ENCODE measurements at places on chromosomes 5 and 9.

- DNase-seq: no peak
Measured at GRCh38 chr5:170087168-170087817, 18.4 kb upstream of the FOXI1 start.

- DNase-seq: no peak
Measured at GRCh38 chr5:16809010-16809394, 127.1 kb downstream of the MYO10 start.

GRCh38 chr9:125797930-125798329, 50.8 kb downstream of the PBX3 start:
- DNase-seq: no peak

GRCh38 chr5:108578791-108579190, 168.9 kb upstream of the FER start:
- no peak for DNase-seq

DNA sequence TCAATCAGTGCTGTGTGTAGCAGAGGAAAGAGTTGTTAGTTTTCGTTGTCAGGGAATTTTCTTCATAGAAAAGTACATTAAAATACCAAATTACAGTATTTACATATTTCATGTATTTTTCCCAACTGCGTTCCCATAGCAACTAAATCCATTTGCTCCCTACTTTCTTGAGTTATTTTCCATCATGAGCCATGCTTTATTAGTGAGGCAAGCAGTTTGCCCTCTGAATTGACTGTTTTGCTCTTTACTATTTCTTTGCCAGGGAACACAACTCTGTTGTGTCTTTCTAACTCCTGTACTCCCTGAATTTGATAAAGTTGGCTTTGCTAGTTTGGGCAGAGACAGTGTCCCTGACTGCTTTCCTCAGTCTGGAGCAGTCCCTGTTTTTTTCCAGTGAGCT, 276.2 kb upstream of the SLC30A5 start:
- no peak for DNase-seq

- DNase-seq: no peak
Measured at GRCh38 chr9:33354651-33355211, 47.6 kb downstream of the AQP7 start.

GRCh38 chr5:151005950-151006576, 14.3 kb upstream of the GPX3 start:
- DNase-seq: peak; percentile 2

- no peak for DNase-seq
Measured at GRCh38 chr5:123150089-123150488, 61.0 kb downstream of the PRDM6 start.

GRCh38 chr5:32839106-32839505, 128.0 kb downstream of the NPR3 start:
- DNase-seq: no peak

DNA sequence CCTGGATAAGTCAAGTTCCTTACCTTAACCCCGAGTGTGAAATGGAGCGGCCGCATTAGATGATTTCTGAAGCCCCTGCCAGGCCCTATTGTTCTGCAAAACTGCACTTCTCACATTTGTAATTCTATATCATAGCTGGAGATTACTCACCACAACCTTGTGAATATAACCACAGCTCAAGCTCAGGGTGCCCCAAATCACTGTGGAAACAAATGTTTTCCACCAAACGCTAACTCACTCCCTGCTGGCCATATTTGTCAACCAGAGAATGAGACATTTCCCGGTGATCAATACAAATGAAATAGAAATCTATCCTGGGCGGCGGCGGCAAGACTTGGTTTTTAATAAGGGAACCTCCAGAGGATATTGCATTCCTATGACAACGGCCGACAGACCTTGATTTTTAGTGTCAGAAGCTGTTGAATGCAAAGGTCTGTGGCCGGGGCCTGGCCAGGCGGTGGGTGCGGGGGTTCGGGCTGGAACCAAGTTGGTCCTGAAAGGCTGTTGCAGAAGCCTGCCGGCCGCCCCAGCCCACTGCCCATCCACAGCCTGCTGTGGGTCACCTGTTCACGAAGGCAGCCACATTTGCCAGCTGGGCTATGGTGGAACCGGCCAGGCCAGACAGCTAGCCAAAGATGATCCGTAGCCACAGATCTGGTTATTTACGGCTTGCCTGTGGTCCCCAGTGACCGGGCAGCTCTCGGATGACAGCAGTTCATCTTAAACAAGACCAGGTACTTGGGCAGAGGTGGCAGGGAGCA, 93.9 kb upstream of the LMX1B start:
- DNase-seq: no peak

- DNase-seq: no peak
Measured at GRCh38 chr5:168156170-168156569, 135.3 kb upstream of the WWC1 start.

DNA sequence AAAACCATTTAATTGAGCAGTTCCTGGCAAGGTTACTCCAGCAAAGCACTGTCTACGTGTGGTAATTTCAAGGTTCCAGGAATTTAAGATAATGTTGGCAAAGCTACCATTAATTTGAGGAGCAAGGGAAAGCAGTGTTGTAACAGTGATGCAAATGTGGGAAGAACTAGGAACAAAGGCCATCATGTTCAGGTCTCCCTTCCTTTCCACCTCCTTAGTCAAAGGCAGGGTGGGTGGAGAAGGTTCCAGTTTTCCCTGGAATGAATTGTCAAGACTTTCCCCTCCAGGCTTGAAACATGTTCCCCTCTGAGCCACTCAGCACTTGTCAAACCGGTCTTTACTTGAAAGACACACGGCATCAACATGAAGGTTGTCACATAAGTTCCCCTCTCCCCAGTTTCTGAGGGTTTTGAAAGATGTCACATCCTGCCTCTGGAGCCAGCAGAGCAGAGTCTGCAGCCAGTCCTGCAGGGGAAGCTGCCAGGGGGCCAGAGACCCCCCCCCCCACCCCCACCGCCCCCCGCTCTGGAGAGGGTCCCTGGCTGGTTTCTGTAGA, 226.0 kb downstream of the GAS1 start:
- no peak for DNase-seq

DNA sequence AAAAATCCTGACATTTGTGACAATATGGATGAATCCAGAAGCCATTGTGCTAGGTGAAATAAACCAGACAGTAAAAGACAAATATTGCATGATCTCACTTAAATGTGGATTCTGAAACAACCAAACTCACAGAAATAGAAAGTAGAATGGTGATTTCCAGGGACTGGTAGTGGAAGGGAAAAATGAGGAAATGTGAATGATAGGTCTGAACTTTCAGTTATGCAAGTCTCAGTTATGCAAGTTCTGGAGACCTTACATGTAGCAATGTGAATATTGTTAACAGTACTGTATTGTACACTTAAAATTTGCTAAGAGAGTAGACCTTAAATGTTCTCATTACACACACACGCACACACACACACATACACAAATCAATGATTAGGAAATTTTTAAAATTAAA, 84.9 kb downstream of the SLCO4C1 start:
- DNase-seq: peak; percentile 36

DNA sequence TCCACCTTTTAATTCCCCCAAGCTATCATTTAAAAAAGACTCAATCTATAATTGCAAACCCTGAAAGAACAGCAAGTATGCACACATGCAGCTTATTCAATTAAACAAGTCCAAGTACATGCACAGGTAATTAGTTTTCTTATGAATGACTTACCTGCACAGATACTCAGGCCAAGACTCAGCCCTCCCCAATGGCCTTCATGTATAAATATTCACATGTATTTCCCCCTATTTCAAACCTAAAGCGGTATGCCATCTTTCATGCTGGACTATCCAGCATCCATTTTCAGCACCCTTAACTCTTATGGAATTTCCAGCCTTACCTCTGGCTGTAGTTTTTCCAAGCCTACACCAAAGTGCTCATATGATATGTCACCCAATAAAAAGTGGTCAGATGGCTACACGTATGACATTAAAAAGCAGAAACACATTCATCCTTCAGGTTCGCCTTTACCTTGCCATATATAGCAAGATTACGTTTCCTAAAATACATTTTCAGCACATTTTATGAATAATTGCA, 205.5 kb downstream of the MEF2C start:
- DNase-seq: no peak

- DNase-seq: no peak
Measured at GRCh38 chr9:92503156-92503555, 20.9 kb upstream of the ASPN start.

DNA sequence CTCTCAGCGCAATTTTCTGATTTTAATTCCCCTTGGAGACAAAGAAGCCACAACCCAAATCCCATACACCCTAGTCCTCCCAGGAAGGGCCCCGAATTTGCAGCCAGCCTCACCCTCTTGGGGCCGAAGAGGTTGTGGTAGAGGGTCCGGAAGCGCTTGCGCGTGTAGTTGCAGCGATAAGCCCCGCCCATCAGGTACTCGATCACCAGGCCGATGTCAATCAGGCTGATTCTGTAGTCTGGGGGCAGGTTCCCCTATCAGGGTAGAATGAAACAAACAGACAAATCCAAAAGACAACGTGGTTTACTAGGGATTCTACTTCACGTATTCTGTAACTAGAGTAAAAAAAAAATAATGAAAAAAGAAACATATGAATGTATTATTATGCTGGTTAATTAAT, 210.6 kb upstream of the KLF9 start:
- DNase-seq: no peak

GRCh38 chr9:122261469-122261881, 3.2 kb downstream of the RBM18 start:
- peak; percentile 5 for DNase-seq

DNA sequence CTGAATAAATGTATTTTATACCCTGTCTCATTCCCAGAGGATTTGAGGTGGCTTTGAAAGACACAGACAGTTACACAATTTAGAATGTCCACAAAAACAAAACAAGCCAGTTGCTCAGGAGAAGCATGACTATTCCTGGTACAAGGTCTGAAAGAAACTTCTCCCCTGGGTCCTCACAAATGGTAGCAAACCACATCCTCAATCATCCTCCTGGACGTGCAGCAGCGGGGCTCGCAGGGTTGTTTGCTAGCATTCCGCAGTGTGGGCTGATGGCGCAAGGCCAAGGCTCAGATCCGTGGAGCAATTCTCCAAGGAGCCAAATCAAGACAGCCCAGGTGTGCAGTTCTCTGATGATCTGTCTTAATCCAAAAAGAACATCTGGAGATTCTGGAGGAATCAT, 210.3 kb downstream of the ACTL7B start:
- no peak for DNase-seq

DNA sequence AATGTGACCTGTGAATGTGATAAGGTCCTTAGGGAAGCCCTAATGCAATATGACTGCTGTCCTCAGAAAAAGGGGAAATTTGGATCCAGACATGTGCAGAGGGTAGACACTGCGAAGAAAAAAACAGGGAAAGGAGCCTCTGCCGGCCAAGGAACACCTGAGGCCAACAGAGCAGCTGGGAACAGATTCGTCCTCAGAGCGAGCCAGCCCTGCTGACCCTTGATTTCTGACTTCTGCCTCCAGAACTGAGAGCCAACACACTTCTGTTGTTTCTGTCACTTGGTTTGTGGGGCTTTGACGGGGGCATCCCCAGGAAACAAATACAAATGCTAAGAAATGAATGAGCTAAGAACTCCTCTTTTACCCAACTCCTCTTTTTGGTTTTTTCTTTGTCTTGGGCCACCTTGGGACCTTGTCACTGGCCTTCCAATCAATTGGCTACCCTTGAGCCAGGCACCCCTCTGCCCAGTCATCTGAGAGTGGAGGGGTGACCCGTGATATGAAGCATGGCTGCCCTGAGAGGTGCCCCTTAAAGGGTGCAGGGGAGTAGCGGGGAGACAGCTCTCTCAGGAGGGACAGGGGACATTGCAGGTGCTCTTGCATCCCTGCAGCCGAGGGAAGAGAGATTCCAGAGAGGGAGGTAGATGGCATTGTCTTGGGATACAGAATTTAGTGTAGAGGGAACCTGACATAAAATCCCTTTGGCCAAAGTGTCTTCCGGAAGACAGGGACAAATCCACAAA, 16.9 kb downstream of the TMOD1 start:
- no peak for DNase-seq

- DNase-seq: no peak
Measured at GRCh38 chr5:143559586-143560109, 156.2 kb upstream of the NR3C1 start.

- DNase-seq: no peak
Measured at GRCh38 chr5:16810208-16810854, 125.8 kb downstream of the MYO10 start.

DNA sequence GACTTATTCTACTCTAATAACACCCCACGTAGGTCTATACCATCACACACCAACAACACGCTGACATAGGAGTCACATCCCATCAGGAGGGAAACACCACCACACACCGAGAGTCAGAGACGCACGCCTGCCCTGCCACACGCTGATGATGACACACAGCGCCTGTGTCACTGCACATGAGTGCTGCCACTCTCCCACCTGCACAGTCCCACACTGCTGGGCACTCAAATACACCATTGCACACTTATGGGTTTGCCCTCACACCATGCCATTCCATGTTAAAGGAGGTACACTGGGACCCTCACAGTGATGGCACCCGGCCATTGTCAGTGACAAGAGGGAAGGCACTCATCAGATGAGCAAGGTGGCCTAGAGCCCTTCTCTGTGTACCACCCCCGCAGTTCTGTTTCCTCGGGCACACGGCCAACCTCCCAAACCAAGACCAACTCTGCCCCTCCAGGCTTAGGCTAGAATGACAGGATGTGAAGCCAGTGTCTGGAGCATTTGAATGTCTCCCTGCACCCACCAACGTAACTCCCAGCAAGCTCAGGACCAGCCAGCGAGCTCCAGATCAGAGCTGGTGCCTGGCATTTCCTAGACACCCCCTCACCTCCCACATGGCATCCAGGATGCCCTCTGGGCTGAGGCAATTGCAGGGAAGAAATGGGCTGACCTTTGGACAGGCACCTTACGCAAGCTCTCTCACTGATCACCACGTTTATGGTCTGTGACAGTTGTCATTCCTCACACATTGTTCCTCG, 3.6 kb upstream of the CPLX2 start:
- DNase-seq: peak; percentile 27

DNA sequence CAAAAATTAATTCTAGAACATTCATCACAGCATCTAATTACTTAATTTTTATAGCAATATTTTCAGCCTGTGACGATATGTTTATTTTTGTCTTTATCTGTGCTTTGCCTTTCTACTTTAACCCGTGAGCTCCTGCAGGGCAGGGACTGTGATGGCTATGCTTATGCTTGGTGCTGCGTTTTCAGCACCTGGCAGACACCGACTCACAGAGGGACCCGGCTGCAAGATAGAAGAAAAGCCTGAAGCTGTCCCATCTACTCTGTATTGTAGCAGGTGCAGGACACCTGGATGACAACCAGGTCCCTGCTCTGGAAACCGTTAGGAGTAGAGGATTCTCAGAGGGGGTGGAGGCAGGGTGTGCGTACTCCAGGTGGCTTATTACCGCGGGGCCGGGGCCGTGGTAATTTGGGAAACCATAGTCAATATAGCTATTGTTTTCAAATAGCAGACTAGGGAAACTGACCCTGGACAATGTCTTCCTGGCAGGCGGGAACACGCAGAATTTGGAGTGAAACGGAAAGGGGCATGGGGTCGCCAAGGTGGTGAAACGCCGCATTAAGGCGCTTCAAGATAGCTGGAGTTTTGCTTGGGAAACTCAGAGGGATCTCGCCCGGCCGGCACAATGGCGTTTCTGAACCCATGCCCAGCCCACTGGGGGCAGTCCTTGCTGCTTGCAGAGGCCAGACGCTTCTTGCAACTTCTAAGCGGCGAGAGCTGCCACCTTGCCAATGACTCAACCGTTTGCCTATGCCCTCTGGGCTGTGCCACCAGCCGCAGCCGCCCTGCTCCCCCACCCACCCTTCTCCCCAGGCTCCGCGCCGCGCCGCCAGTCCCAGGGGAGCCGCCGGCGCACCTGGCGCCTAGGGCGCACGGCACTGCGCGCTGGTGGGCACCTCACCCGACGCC, 140.1 kb upstream of the PALM2AKAP2 start:
- no peak for DNase-seq

GRCh38 chr5:166358127-166358830, 1933.2 kb upstream of the WWC1 start:
- no peak for DNase-seq

GRCh38 chr9:75101004-75101588, 12.8 kb downstream of the OSTF1 start:
- DNase-seq: no peak

Data from Kasumi-1 (cell line).